ENCODE measurements at places on chromosomes 3 and 15. TPM values are rescaled to one million over a fixed set of nuclear protein-coding genes. Genes with fewer than 3 reads are reported as not detected.

The DNAH1 gene
- 3.3 TPM for total RNA-seq

DNA sequence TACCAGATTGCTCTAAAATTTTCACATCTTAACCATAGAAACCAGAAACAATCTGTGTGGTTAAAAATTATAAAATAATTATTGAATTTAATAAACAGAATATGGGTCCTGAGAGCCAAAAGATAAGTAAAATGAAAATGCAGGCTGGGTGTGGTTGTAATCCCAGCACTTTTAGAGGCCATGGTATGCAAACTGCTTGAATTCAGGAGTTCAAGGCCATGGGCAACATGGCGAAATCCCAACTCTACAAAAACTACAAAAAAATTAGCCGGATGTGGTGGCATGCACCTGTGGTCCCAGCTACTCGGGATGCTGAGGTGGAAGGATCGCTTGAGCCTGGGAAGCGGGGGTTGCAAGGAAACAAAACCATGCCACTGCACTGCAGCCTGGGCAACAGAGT, 236.1 kb downstream of the STAG1 start:
- H3K4me3 ChIP-seq: no peak overlapping the region
- H3K27ac ChIP-seq: no peak overlapping the region
- no peaks in the 10 kb centered on the region for H3K36me3 ChIP-seq
- peaks cover under 1% of the 10 kb centered on the region for H3K27me3 ChIP-seq

GRCh38 chr3:64489361-64490044, 198.3 kb downstream of the ADAMTS9 start:
- H3K27ac ChIP-seq: peak overlapping the region; percentile 71
- H3K27me3 ChIP-seq: peaks cover 9% of the 10 kb centered on the region
- peaks cover 22% of the 10 kb centered on the region for H3K4me1 ChIP-seq

The ERICH6 gene
- total RNA-seq: 0.31 TPM
